ENCODE measurements at places on chromosomes 12 and 14.
A peak's percentile ranks its signal among the peaks of the same experiment; 100 is the strongest.

GRCh38 chr14:70935135-70935534, 27.9 kb downstream of the PCNX1 start:
- DNase-seq = no peak

DNA sequence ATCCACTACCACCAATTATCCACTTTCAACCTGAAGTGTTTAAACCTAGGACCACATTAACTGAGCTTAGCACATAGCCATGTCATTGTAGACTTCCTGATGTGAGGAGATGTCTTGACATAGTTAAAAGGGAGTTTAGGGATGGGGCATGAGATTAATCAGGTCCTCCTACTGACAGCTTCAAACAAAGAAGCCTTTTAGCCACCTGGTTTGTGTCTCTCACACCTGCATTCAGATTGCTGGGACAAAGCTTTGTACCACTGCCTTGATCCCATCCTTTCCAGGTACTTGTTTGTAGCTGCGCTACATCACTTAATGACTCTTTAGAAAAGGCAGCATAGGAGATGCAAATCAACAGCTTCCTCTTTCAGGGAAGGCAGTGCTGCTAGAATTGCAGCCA, 340.7 kb upstream of the DDHD1 start:
- DNase-seq = no peak

DNA sequence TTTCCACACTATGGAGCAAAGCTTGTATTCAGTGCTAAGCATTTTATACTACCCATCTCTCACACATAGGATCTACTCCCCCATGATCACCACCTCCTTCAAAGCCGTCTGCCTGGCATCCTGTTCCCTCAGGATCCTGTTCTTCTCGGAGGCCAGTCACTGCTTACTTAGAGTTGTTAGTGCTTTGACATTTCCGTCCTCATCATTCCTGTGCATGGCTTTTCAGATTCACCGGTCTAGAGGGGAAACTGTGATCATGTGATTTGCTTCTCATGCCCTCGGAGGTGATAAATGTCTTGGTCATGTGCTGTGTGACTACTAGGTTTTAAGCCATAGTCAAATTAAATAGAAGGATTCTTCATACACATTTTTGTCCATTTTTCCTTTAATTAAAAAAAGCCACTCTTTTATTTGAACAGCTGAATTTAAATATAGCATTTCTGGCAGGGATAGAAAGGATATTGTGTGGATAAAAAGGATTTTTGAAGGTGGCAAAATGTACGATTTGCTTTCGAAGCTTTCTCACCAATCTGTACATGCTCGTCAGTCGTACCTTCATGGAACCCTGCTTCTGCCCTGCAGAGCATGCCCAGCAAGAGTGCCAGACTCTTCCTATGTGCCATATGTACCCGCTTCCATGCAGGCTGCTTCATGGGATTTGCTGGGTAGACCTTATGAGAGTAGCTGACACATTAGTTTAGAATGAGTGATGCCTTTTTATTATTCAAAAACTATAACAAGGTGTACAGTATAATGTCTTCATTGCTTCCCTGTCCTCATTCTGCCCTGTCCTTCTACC, 53.3 kb downstream of the BMAL2 start:
- DNase-seq = no peak

DNA sequence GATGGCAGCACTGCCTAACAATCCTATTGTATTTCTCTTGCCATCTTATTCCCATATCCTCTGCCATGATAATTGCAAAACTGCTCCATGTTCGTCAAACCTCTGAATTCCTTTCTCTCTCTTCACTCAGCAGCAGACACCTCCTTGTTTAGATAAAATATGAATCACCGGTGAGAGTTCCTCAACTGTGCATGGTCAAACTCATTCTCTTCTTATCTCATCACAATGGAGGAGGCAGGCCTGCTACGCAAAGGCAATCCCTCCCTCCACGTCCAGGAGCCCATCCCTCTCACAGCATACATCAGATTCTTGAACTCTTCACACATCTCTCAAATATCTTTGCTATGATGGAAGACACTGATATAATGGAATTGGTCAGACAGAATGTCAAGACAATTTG, 90.1 kb upstream of the DAAM1 start:
- peak; percentile 70 for DNase-seq

GRCh38 chr14:73153272-73153671, 17.0 kb downstream of the PSEN1 start:
- DNase-seq = peak; percentile 20

- no peak for DNase-seq
Measured at GRCh38 chr12:52760623-52761022, 16.5 kb downstream of the KRT76 start.

- no peak for DNase-seq
Measured at GRCh38 chr12:123749355-123749754, 12.7 kb upstream of the DNAH10 start.

GRCh38 chr12:65640489-65640901, 183.8 kb upstream of the HMGA2 start:
- no peak for DNase-seq

DNA sequence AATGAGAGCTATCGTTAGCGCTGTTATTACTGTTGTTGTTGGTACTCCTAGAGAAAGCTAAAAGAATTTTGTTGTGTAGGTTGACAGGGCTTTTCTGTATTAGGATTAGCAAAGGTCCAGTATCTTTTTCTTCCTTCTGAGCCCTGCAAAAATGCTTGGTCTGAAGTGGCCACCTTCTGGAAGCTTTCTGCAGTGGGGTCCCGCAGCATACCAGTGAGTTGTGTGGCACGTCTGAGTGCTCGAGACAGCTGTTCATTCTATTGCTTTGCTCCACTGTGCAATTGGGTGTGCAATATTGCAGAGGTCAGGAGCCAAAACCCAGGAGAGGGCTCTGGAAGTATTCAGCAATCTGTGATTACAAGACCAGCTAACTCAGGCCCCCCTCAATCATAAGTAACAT, 57.1 kb downstream of the CCDC60 start:
- no peak for DNase-seq

DNA sequence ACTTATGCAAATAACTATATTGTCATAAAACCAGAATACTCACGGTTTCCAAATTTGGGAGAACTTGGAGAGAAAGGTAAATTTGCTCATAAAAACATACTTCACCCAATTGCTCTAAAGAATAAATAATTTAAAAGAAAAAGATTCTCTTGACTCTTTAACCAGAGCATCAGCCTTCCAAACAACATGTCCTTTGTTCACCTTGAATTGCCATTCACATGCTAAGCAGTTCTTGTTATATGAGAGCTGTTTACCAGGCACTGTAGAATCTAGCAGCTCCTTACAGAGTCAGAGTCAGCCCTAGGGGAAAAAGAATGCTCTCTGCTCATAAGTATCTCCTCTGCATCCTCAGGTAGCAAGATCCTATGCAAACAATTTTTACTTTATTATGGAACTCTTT, 10.2 kb downstream of the SLCO1A2 start:
- no peak for DNase-seq
